ENCODE measurements at places on chromosomes 5 and 9. TPM values are rescaled to one million over a fixed set of nuclear protein-coding genes. Genes with fewer than 3 reads are reported as not detected.
A peak's percentile ranks its signal among the peaks of the same experiment; 100 is the strongest.

DNA sequence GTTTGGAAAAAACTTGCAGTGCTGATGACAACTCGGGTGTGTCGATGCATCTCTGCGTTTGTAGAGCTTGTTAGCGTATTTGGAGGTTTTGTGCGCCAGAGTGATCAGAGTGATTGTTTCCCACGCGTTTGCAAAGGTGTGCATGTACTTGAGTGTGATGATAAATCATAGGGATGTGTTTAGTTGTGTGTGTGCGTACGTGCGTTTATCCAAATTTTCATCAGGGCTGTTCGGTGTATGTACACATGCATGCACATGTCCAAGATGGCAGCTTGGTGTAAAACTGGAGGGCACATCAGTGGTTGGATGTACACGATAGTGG, 248 bp upstream of the C1QTNF2 start:
- no peak for DNase-seq

GRCh38 chr5:165620394-165620793, 2115.0 kb downstream of the MAT2B start:
- no peak for DNase-seq

- DNase-seq = no peak
These were observed 169.7 kb downstream of the C9orf50 start for GRCh38 chr9:129451089-129451656.

- DNase-seq = no peak
These were observed 333.8 kb downstream of the DMRT2 start for GRCh38 chr9:1383899-1384455.

- DNase-seq = peak; percentile 6
These were observed 36.8 kb downstream of the ITK start for GRCh38 chr5:157217289-157218024.

Gene LMNB1
- total RNA-seq = 4.6 TPM

Gene SV2C
- not detected for total RNA-seq

Gene LRRC19
- total RNA-seq = not detected
